ENCODE measurements at places on chromosomes 13 and 19.

- H3K27me3 ChIP-seq = no peaks in the 10 kb centered on the region
- peaks cover 2% of the 10 kb centered on the region for H3K4me1 ChIP-seq
- H3K4me3 ChIP-seq = no peak overlapping the region
- no peak overlapping the region for H3K27ac ChIP-seq
Observed at GRCh38 chr13:75411924-75412537, 69.9 kb downstream of the TBC1D4 start.

- no peaks in the 10 kb centered on the region for H3K36me3 ChIP-seq
- no peak overlapping the region for H3K27ac ChIP-seq
- no peaks in the 10 kb centered on the region for H3K27me3 ChIP-seq
- no peak for DNase-seq
- H3K4me1 ChIP-seq = no peaks in the 10 kb centered on the region
- H3K4me3 ChIP-seq = no peak overlapping the region
Observed at GRCh38 chr19:30762651-30763050, 390.5 kb downstream of the ZNF536 start.

DNA sequence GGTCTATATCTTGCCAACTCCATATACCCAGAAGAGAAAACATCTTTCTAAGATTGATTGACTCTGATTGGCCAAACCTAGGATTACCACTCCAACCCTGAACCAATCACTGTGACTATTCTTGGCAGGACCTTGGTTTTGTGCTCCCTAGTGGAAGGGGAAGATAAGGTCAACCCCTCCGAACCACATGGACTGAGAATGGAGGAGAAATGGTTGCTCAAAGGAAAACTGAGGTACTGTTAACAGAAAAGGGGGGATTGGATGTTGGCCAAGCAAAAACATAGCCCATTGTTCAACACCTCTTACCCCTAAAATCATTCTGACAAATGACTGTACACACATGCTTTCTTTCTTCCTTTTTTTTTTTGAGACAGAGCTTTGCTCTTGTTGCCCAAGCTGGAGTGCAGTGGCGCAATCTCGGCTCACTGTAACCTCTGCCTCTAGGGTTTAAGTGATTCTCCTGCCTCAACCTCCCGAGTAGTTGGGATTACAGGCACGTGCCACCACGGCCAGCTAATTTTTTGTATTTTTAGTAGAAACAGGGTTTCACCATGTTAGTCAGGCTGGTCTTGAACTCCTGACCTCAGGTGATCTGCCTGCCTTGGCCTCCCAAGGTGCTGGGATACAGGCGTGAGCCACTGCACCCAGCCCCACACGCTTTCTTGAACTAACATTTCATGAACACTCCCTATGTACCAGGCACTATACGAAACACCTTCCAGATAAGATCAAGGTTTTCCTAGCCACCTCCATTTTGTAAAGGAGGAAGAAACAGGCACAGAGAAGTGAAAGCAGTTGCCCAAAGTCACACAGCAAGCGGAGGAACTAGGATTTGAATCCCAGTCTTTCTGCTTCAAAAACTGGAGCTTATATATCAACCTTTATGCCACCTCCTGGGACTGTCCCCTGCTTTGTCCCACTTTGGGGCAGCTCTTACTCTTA is 6.5 kb downstream of the MEIOSIN start:
- H3K4me3 ChIP-seq = no peak overlapping the region
- H3K4me1 ChIP-seq = no peaks in the 10 kb centered on the region
- H3K27me3 ChIP-seq = no peaks in the 10 kb centered on the region
- H3K27ac ChIP-seq = no peak overlapping the region
- DNase-seq = no peak

DNA sequence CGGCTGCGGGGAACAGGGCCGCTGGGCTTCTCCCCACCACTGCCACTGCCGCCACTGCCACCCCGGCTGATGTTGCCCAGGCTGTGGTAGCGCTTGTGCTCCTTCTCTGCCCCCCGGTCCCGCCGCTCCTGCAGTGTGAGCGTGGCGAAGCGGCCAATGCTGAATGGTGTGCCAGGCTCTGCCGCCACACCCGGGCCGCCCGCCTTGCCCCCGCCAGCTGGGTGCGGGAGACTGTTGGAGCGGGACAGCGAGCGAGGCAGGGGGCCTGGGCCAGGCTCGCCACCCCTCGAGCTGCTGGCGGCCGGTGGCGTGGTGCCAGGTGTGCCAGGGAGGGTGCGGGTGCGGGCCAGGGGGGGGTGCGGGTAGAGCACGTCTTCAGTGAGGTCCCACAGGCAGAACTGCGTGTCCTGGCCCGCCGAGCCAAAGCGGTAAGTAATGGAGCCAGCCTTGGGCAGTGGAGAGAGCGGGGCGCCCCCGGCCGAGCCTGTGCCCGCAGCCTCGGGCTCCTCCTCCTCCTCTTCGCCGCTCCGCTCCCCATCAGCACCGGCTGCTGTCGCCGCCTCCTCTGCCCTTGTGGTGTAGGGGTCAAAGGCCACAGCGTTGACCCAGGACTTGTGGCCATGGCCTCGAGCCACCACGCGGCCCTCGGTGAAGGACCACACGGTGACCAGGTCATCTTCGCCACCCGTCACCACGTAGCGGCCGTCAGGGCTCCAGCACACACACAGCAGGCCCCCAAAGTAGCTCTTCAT is 3.7 kb upstream of the DMPK start:
- no peak for DNase-seq
- no peak overlapping the region for H3K27ac ChIP-seq
- peaks cover 2% of the 10 kb centered on the region for H3K4me1 ChIP-seq
- H3K27me3 ChIP-seq = no peaks in the 10 kb centered on the region
- H3K36me3 ChIP-seq = peaks cover 76% of the 10 kb centered on the region
- H3K4me3 ChIP-seq = no peak overlapping the region

DNA sequence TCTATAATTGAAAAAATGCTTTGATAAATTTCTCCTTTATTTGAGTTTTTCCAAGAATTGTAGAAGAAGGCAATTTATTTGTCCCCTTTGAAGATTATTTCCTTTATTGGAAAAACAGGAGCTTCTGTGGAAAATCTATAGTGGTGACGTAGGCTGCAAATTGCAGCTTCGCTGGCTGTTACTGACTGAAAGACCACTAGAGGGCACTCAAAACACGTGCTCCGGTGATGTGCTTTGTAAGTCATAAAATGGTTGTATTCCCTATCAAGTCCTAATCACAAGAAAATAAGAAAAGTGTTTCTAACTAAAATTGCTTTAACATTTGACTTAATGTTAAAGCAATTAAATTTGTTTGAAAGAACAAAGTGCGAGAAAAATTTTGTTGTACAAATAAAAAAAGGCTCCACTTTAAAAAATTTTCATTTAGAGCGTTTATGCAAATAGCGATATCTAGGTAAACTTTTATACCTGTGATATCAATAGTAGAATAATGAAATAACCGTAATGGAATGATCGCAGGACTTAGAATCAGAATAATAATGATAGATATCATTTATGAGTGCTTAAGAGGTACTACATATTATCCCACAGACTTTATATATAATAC is 638.2 kb upstream of the SPRY2 start:
- DNase-seq = peak; percentile 56
- no peaks in the 10 kb centered on the region for H3K27me3 ChIP-seq
- no peak overlapping the region for H3K4me3 ChIP-seq

GRCh38 chr13:25733696-25734435 is 317.9 kb downstream of the SHISA2 start:
- H3K36me3 ChIP-seq = no peaks in the 10 kb centered on the region
- no peak for DNase-seq
- no peaks in the 10 kb centered on the region for H3K27me3 ChIP-seq

GRCh38 chr19:31955884-31956283 is 389.5 kb upstream of the ZNF507 start:
- H3K27me3 ChIP-seq = no peaks in the 10 kb centered on the region
- no peak overlapping the region for H3K4me3 ChIP-seq
- H3K27ac ChIP-seq = no peak overlapping the region
- no peak for DNase-seq
- no peaks in the 10 kb centered on the region for H3K36me3 ChIP-seq

DNA sequence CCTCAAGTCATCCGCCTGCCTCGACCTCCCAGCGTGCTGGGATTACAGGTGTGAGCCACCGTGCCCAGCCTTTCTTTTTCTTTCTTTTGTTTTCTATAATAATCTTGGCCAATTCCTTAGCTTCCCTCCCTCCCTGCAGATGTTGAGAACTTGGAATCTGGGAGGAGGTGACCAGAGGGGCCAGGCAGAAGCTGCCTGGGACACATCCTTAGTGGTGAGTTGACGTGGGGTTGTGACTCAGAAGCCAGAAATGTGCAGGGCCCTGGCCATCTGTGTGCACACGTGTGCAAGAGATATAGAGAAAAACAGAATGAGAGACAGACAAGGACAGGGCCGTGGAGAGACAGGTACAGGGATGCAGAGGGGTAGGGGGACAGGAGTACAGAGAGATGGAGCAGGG is 154.3 kb downstream of the SIPA1L3 start:
- no peak overlapping the region for H3K4me3 ChIP-seq
- H3K4me1 ChIP-seq = no peaks in the 10 kb centered on the region
- no peak overlapping the region for H3K27ac ChIP-seq
- no peak for DNase-seq
- H3K27me3 ChIP-seq = no peaks in the 10 kb centered on the region

DNA sequence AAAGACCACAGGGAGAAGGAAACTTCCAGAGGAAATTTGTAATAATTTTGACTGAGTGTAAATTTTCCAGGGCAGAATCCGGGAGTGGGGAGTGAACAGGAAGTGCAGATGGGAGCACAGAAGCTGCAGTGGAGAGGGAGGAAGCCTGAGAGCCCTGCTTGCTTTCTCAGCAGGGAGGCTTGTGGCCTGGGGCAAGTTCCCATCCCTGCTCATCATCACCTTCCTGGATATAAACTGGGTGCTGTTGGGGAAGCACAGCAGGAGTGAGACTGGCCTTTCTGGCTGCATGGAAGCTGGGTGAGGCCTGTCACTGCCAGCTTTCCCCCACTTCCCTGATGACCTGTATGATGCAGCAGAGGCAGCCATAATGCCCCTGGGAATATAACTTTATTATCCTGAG is 532.9 kb downstream of the SLITRK6 start:
- H3K36me3 ChIP-seq = no peaks in the 10 kb centered on the region
- no peak overlapping the region for H3K4me3 ChIP-seq
- H3K27ac ChIP-seq = no peak overlapping the region

GRCh38 chr19:37909661-37910199 is 2.7 kb downstream of the SIPA1L3 start:
- no peaks in the 10 kb centered on the region for H3K36me3 ChIP-seq
- H3K4me3 ChIP-seq = no peak overlapping the region
- DNase-seq = no peak
- H3K4me1 ChIP-seq = no peaks in the 10 kb centered on the region
- no peaks in the 10 kb centered on the region for H3K27me3 ChIP-seq

DNA sequence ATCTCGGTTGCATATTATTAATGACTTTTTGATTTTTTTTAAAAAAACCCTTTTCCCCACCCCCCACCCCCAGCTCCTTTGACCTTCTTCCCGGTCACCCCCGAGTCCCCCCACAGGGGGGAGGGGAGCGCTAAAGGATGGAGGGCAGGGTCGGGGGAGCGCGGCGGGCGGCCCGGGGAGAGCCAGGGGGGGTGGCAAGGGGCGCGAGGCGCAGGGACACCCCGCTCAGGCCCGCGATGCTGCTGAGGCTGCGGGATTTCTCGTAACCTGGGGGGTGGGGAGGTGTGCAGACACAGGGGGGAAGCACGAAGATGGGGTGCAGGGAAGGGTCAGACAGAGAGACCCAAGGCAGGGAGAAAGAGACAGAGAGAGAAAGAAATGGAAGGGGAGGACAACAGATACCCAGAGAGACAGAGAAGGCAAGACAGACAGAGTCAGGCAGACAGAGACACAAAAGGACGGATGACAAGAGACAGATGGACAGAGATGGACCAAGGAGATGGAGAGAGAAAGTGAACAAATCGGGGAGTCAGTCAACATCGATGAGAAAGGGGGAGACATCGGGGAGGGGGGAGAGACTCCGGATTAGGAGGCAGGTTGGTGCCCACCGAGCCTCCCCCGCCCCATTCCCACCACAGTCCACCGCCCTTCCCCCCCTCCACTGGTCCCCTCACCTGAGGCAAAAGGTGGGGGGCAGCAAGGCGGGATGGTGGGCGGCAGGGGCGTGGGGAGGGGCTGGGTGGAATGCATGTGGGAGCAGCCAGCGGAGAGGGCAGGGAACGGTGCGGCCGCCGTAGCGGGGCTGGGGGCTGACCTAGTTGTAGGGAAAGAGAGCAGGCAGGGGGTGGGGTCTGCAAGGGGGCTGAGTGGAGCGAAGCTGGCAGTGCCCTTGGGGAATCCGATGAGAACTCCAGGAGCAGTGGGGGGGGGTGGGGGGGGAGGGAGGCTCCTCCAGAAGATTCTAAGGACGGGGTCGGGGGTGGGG is 14.2 kb downstream of the KCNC3 start:
- no peak for DNase-seq
- H3K36me3 ChIP-seq = peaks cover 1% of the 10 kb centered on the region
- H3K27me3 ChIP-seq = no peaks in the 10 kb centered on the region
- no peak overlapping the region for H3K27ac ChIP-seq
- H3K4me3 ChIP-seq = no peak overlapping the region

DNA sequence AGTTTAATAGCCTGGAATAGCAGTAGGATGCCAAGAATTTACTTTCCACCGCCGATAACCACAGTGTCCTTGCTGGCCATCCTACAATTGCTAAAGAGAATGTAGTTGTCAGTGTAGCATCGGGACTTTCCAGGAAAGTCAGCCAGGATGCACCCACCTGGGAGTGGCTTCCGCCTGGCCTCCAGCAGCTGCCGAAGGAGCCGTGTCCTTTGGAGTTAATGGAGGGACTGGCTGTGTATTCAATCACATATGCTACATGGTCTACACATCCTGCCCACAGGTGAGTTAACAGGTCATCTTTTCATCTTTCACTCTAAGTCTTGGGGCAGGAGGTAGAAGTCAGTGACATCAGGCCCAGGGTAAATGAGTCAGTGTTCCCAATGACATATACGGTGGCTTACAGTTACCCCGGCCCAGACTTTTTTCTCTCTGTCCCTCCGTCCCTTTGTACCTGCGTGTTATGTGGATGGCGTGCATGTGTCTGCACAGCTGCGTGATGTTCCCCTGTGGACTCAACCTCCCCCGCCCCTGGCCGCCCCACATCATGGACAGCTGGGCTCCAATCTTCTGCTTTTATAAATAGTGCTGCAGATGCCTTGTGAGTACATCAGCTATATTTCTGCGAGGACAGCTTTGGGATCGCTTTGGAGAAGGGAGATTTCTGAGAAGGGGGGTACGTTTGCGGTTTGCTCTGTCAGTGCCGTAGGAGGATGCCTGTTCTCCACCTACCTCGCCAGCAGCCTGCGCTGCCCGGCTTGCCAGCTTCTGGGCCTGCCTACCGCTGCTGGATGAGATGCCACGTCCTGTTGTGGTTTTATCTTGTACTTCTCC is 63.1 kb downstream of the ATP11A start:
- no peak for DNase-seq
- no peaks in the 10 kb centered on the region for H3K4me1 ChIP-seq

- H3K27me3 ChIP-seq = peaks cover 18% of the 10 kb centered on the region
- no peaks in the 10 kb centered on the region for H3K36me3 ChIP-seq
- no peaks in the 10 kb centered on the region for H3K4me1 ChIP-seq
Observed at GRCh38 chr13:39597838-39598237, 5.2 kb downstream of the LHFPL6 start.

DNA sequence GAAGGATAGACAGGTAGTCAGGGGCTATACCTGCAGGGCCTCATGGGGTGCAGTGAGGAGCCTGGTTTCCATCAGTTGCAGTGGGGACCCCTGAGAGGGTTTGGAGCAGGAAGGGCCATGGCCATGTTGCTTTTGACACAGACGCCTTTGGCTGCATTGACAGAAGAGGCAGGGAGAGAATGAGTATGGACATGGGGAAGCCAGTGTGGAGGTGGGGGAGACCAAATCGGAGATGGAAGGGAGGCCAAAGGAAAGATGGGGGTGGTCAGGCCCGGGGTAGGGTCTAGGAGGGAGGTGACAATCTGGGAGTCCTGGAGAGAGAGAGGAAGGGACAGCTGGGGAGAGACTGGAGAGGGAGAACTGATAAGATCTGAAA is 1.3 kb downstream of the HSD11B1L start:
- no peak overlapping the region for H3K4me3 ChIP-seq
- no peak for DNase-seq
- no peaks in the 10 kb centered on the region for H3K27me3 ChIP-seq
- H3K4me1 ChIP-seq = peaks cover 6% of the 10 kb centered on the region

Measured in small intestine (tissue), 16 donors.